ENCODE measurements at places on chromosomes 1 and 21.
A peak's percentile ranks its signal among the peaks of the same experiment; 100 is the strongest.

GRCh38 chr1:70331962-70332361 lies 22.6 kb downstream of the ANKRD13C start:
- no peak for DNase-seq

DNA sequence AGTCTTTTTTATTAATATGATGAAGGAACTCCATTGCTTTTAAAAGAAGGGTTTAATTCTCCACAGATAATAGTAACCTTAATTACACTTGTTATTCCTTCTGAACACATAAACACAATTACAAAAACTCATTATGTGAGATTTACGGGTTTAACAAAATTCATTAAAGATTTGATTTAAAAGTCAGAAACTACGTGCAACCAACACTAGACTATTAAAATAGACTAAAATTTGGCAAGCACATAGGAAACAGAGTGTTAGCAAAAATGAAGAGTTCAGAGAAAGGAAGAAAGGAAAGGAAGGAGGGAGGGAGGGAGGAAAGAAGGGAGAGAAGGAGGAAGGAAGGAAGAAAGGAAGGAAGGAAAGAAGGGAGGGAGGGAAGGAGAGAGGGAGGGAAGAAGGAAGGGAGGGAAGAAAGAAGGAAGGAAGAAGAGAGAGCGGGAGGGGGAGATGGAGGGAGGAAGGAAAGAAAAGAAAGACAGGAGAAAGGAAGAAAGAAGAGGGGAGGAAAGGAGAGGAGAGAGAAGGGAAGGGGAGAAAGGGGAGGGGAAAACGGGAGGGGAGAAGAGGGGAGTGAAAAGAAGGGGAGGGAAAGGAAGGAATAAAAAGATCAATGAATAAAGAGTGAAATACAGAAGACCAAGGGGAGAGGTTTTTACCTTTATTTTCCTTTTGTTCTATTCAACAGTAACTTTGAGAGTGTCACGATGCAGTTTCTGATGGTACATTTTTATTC lies 123.4 kb upstream of the LYPLAL1 start:
- no peak for DNase-seq

- no peak for DNase-seq
Observed at GRCh38 chr1:208803011-208803811, 559.0 kb upstream of the PLXNA2 start.

GRCh38 chr1:233356705-233356987 lies 29.1 kb downstream of the MAP3K21 start:
- no peak for DNase-seq

DNA sequence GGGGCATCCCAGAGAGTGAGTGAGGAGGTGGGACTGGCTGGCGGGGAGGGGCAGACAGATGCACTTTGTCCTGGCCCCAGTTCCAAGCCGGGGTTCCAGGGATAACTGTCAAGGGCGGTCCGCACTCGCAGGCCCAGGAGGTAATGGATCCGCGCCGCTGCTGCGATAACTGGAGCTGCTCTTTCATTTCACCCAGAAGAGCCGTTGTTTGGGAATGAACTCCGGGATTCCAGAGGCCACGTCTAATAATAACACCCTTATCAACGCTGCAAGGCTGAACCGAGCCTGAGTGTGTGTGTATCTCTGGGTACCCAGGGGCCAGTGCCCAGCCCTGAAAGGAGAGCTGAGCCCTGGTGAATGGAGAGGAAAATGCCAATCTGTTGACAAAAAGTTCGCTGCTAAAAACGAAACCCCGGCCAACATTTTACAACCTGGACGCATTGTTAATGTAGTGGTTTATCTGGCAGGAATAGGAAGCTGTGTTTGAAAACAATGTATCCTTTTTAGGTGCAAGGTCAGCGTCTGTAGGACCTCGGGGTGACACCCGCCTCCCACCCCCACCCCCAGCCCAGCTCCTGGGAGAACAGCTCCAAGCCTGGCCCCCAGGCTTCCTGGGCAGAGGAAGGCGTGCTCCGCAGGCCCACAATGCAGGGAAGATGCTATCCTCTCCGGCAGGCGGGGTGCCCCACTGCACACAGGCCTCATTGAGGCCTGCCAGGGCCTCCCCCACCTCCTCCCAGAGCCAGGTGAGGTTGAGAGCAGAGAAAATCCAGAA lies 119.7 kb downstream of the PROX1 start:
- DNase-seq, result peak; percentile 22

GRCh38 chr1:181061891-181062835 lies 26.3 kb upstream of the IER5 start:
- DNase-seq, result no peak

GRCh38 chr1:14989931-14990728 lies 163.4 kb upstream of the TMEM51 start:
- DNase-seq, result no peak

- no peak for DNase-seq
Observed at GRCh38 chr1:241225741-241226140, 131.3 kb downstream of the RGS7 start.
